Activated T-cell treated with anti-CD3 and anti-CD28 coated beads for 4 hours (primary cell): ENCODE measurements at places on chromosomes 2 and 18.
A peak's percentile ranks its signal among the peaks of the same experiment; 100 is the strongest.

DNA sequence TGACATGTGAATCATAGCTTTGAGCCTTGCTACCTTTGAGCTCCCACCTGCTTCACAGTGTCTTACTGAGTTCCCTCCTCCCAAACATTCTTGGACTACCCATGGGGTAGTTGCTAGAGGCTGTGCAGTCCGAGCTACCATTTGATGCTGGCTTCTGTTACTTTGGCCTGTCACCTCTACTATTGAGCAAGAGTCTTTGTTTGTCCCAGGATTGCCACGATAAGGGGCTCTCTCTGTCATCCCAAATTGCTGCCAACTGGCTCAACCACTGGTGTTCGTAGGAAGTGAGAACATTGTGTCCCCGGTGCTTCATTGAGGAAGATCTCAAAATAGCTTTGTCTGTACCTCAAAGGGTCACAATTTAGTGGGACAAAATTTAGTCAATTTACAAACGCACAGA lies 59.1 kb upstream of the PAX8 start:
- no peak for DNase-seq

- DNase-seq, result no peak
Measured at GRCh38 chr2:20167356-20167755, 57.6 kb downstream of the SDC1 start.

DNA sequence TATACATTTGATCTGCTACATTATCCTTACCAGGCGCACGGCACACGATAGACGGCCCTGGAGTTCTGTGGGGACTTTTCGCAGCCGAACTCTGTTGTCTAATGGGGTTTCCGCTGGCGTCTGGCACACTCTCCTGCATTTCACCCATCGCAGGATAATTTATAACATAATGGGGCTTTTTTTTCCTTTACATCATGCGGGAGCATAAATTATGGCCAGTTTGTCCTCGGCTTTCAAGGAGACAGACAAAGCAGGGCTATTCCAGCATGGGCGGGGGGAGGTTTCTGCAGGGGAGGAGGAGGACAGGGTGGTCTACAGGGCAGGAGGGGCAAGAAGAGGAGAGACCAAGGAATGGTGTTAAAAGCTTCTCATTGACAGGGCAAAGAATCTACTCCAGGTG lies 279.8 kb downstream of the CELF4 start:
- no peak for DNase-seq

DNA sequence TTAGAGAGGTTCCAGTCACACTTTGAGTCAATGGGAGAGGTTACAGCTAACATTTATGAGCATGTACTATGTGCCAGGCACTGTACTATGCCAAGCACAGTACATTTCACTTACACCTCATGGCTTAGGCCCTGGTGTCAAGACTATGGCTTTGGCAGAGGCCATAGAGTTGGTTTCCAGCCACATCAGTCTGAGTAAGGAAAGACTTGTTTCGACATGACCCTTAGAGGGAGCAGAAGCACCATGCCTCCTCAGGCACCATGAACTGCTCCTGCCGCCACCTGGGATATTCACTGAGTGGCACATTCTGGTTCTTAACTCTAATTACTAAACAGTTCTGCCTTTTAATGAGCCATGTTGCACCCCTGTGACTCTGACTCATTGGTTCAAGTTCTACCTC lies 12.7 kb downstream of the DGUOK start:
- DNase-seq, result no peak

- DNase-seq, result no peak
Measured at GRCh38 chr2:47815764-47816163, 32.8 kb downstream of the MSH6 start.

- no peak for DNase-seq
Measured at GRCh38 chr2:186304064-186304463, 182.0 kb upstream of the ZC3H15 start.

- no peak for DNase-seq
Measured at GRCh38 chr2:38863061-38863695, 12.6 kb downstream of the DHX57 start.

DNA sequence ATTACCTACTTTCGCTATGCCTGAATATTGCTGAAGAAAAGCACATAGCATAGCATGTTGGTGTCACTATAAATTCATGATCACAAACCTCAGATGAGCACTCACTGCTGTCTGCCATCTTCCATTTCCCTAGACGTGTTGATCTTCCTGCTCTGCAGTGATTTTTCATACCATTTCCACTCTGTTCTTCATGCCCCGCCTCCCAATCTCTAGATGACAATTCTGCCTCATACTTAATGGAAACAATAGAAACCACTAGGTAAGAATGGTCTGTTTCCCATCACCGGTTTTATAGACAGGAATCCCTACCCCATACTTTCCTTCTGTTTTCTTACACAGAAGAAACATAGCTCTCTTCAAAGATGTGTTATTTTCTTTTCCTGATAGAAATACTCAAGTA lies 63.8 kb downstream of the PIK3C3 start:
- DNase-seq, result no peak

DNA sequence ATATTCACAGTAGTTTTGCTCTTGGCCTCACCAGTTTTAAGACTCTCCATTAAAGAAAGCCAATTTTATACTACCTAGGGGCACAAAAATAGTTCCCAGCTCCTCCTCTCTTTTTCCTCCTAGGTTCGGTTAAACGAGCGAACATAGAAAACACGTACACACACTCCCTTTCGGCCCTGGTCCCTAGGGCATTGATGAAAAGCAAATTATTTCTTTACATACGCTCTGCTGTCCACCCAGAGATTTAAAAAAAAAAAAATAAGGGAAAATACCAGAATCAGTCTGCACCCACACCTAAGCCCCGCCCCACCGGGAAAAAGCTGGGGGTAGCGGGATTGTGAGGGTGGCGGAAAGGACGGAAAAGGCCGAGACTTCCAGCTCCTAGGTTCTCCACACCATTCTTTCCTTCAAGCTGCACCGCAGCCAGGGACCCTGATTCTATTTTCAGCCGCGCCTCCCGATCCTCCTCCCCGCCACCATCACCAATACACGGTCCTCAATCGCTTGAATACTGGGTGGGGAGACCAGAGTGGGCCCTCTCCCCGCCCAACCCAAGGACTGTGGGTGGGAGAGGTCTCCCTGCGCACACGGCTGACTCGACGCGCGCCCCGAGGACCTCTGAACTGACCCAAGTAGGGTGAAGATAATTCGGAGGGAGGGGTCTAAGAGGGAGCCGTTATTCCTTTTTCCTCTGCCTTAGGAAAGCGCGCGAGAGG lies 769 bp downstream of the ATF2 start:
- DNase-seq, result peak; percentile 4

DNA sequence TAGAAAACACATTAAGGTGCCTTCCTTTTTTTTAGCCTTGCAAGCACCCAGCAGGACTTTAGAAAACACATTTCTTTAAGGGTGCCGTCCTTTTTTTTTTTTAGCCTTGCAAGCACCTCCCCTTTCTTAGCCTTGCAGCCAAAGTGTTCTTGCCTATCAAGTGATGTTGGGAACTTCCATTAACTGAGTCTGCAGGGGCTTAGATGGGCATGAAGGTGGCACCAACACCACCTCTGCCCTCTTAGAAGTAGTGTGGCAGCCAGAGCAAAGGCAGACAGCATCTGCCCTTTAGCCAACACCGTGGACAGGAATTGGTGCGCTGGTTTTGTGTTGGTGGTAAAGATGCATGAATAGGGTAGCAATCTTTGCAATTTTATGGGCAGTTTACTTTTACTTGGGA lies 211.6 kb upstream of the SP5 start:
- no peak for DNase-seq

GRCh38 chr2:105410554-105410953 lies 11.7 kb upstream of the FHL2 start:
- DNase-seq, result no peak

- no peak for DNase-seq
Measured at GRCh38 chr2:31249009-31249690, 15.2 kb downstream of the EHD3 start.

DNA sequence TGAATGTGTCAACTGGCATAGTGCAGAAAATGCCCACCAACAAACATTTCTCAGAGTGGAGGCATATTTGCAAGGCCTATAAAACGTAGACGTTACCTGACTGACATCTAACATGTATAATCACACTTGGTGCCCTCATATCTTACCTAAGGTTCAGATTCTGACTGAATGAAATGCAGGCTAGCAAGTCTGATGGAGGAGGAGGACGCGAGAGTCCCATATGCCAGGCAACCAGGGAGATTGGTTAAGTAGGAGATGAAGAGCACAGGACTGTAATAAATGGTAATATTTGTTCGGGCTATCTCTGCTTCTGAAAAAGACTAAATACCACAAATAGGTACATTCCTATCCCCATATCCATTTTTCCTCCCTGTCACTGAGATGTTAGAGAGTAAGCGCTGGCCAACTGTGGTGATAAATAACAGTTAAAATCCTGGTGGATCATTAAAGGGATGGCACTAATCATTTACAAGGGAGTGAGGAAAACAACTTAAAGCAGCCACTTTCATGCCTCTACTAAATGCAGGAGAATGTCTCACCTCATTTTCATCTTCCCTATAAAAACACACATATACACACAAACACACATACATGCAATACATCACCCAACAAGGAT lies 217.2 kb downstream of the TMEM163 start:
- DNase-seq, result no peak

GRCh38 chr18:12841070-12841469 lies 43.0 kb downstream of the PTPN2 start:
- DNase-seq, result no peak

- no peak for DNase-seq
Measured at GRCh38 chr2:122523143-122523542, 767.7 kb downstream of the TSN start.

- DNase-seq, result no peak
Measured at GRCh38 chr2:57569396-57569795, 477.2 kb upstream of the VRK2 start.

- no peak for DNase-seq
Measured at GRCh38 chr18:36829362-36830157, 633 bp downstream of the KIAA1328 start.

- no peak for DNase-seq
Measured at GRCh38 chr2:2464094-2464493, 133.0 kb upstream of the MYT1L start.

DNA sequence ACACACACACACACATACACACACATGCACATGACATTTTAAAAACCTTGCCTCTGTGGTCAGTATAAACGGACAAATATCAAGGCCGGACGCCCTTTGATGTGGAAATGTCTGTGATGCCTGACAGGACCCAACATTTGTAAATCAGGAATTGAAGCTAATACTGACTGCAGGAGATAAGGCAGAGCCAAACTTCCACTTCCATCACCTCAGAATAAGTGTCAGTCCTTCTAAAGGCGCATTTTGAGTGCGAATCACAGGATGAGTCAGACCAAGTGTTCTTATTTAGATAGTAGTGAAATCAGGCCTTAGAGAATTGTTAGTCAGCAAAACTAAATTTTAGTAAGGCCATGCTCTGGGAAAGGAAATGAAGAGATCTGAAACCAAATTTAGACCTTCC lies 211.7 kb upstream of the LRATD1 start:
- no peak for DNase-seq

- DNase-seq, result no peak
Measured at GRCh38 chr2:169761251-169761969, 27.8 kb downstream of the KLHL23 start.

- no peak for DNase-seq
Measured at GRCh38 chr18:74266161-74266560, 25.6 kb downstream of the CYB5A start.

GRCh38 chr2:174553811-174554493 lies 43.7 kb downstream of the WIPF1 start:
- no peak for DNase-seq

DNA sequence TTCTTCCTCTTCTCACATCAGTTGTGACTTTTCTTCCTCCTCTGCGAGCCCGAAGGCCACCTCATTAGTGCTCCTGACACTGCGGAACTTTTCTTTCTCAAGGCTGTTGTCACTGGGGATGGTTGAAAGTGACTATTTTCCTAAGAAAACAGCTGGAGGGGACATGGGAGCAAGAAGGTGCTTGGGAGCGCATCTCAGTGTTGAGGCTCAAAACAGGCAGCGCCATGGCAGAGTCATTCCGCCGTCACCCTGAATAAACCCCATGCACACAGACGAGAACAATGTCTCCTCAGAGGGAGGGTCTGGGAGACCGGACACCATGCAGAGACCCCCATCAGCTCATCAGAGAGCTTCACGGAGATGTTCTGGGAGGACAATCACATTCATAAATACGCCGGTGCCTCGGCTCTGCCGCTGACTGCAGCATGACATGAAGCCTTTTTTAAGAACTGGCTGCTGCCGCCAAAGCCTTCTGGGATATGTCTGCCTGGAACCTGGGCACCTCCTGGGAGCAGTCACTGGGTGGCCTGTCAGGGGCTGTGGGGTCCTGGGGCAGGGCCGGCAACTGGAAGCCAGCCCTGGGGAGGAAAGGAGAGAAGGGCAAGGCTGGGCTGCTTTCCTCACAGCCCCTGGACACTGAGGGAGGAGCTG lies 19.2 kb downstream of the ATOH8 start:
- no peak for DNase-seq

DNA sequence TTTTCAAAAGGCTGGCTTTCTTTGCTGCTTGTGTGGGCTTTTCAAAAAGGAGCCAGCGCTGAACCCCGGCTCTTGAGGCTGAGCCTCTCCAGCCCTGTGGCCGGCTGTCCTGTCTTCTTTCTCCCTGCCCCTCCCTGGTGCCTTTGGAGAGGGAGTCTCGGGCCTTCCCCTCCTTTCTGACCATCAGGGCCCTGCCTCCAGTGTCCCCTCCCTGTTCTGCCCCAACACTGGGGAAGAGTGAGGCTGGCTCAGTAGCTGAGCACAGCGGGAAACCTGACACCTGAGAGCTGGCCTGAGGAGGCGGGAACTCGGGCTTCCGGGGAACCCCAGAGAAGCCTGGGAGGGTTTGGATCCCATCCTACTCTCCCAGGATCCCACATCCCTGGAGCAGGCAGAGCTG lies 232.1 kb downstream of the LOXHD1 start:
- no peak for DNase-seq

GRCh38 chr18:616380-616995 lies 19.7 kb downstream of the CLUL1 start:
- DNase-seq, result no peak

DNA sequence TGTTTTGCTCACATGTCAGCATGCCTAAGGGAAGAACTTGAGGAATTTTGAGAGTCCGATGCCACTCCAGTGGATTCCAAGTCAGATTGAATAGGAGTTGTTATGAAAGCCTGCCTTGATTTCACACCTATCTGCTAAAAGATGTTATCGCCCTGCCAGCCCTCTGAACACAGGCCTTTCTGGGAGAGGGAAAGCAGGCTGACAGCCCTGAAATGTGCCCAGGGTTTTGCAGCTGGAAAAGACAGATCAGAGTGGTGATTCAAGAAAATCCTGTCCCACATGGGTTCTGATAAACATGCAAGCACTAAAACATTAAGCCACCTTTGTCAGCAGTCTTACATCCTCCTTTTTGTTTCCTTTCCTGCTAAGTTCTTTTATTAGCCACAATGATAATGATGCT lies 1752.9 kb upstream of the CELF4 start:
- no peak for DNase-seq

GRCh38 chr2:1656961-1657841 lies 87.1 kb downstream of the PXDN start:
- DNase-seq, result no peak

GRCh38 chr2:28035163-28035690 lies 144.7 kb downstream of the BABAM2 start:
- no peak for DNase-seq
